ENCODE measurements at places on chromosomes 5 and 9.

GRCh38 chr5:117837786-117838185, 1150.6 kb downstream of the DTWD2 start:
- no peak for DNase-seq

GRCh38 chr5:44225231-44226160, 163.7 kb downstream of the FGF10 start:
- DNase-seq, result no peak

DNA sequence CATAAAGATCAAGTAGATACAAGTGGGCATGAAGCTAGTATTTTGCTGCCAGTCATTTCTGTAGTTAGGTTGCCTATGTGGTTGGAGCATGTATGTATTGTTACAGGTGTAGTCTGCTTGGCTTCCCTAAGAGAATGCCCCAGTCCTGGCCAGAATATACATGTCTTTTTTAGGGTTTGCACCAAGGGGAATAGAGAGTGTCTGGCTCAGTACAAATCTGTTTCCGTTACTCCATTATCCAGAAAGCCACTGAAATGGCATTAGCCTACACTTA, 23.2 kb downstream of the TGFBR1 start:
- DNase-seq, result no peak

DNA sequence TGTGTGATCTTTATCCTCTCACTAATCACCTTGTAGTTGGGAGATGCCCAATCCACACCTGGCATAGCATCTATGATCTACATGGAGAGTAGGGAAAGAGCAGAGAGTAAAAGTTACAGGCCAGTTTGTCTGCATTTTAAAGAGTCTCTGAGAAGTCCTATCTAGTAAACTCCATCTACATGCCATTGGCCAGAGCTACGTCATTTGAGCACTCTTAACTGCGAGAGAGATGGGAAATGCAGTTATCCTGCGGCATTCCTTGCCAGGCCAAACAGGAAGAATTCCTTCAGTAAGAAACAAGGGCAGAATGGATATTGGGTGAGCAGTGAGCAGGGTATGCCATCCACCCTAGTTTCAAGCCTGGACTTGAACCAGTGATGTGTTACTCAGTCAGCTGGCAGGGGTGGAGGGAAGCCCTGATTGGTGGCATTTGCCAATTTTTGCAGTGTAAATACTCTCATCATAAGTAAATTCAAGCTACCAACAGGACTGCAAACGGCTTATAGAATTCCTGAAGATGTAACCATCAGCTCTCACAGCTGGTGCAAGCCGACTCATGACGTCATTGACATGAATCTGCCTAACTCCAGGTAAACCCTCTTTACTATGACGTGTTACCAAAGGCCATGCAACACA, 156.8 kb upstream of the MSX2 start:
- DNase-seq, result no peak

GRCh38 chr9:36597412-36598178, 24.9 kb downstream of the MELK start:
- DNase-seq, result no peak
